Lung microvascular endothelial cell (primary cell): ENCODE measurements at places on chromosomes 3 and 15. TPM values are rescaled to one million over a fixed set of nuclear protein-coding genes. Genes with fewer than 3 reads are reported as not detected.

DNA sequence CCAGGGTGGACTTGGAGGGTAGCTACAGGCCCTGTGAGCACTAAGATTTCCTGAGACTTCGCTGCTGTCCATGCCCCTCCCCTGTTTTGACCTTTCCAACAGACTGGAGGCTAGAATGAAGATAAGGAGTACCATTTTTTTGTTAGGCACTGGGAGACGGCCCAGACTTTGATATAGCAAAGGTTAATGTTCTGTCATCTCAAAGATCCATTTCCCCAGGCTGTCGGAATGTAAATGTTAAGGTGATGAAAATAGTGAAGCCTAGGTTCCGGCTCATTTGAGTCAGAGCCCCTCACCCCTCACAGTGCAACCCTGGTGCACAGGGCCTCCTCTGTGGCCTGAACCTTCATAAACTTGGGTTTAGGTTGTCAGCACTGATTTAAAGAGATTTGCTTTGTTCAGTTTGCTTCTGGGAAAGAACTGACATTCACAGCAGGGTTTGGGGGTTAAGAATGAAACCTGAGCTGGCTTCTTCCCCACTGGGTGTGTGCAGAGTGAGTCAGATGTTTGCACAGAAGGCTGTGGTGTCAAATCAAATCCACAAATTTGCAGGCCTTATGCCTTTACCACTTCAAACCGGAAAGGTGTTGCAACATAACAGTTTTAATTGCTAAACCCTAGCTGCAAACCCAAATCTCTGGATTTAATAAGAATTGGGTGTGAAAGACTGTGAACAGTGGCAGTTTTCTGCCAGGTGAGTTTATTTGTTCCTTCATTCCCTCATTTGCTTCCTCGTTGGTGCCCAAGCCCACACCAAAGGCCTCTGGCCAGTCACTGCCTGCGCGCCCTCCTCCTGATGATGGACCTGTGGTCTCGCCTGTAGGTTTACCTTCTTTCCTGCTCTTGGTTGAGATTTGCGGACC, 20.6 kb upstream of the KCTD6 start:
- peak; percentile 42 for DNase-seq

DNA sequence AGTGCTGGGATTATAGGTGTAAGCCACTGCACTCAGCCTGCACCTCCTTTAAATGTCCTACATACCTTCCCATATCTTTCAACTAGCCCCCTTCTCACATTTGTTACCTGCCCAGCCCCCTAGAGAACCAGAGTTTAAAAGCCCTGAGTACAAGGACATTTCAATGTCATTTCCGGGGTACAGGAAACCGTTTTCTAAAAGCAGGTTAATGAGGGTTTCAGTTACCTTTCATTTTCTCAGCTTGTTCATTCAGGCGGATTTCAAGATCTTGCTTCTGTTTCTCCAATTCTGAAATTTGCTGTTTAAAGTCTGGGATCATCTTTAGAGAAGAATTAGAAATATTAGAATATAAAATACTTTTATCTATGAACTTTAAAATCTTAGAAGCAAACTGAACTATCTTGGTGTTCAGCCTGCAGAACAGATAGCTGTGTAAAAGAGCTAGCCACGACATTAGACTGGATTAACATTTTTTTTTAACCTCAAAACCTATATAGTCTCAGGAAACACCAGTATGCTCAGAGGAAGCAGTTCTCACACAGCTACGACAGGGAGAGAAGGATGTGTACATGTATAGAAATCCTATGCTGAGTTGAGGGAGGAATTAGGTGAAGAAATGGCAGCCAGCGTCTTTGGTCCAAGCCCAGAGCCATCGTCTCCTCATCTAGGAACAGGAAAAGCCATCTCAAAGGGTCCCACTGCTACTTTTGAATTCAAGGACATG, 29.9 kb upstream of the GNB5 start:
- no peak for DNase-seq

- DNase-seq: no peak
Measured at GRCh38 chr3:72175296-72175858, 390.4 kb upstream of the PROK2 start.

GRCh38 chr3:138899351-138899991, 47.5 kb downstream of the FOXL2 start:
- no peak for DNase-seq

DNA sequence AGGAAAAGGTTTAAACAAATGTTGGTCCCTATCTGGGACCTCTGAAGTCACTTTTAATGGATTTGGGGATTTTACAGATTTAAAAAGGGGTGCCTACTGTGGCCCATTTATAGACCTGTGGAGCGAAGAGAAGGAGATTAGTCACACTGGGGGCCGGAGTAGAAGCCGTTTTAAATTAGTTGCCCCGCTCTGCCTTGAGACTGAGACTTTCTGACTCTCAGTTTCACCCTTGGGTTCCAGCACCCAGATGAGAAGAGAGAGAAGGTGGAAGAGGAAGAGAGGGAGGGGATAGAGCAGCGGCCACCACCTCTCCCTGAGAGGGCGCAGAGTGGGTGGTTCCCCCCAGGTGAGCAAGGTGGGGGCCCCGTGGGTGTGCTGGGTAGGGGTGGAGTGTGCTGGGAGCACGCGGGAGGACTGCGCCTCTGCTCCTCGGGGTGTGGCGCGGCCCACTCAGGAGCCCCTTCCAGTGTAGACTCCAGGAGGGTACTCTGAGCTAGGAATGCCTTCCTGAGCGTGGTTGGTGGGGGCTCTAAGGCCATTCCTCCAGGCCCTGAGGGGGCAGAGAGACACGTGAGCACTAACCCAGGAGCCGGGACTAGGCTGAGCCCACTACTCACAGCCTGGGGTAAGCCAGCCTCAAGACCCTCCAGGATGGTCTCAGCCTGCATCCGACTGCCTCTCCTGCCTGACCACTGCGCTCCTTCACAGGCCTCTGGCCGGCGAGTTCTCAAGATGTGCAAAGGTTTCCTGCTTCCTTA, 32.6 kb upstream of the RAB6B start:
- DNase-seq: no peak

GRCh38 chr3:197674741-197675562, 61.8 kb downstream of the RUBCN start:
- no peak for DNase-seq

DNA sequence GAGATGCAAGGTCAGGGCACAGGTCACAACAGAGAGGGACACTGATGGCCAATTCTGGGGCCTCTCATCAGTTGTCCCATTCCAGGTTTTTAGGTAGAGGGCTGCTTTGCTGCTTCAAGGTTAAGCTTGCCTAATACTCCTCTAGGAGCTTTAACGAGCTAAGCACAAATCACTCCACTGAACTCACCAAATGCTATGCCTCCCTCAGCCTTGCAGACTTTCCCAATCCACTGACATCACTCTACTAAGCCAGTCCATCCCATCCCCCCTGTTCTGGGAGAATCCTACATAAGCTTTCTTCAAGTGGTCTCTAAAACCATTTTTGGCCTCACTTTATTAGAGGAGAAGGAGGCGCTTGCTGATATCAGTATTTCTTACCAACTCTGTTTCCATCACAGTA, 24.8 kb upstream of the PDCD6IP start:
- no peak for DNase-seq

DNA sequence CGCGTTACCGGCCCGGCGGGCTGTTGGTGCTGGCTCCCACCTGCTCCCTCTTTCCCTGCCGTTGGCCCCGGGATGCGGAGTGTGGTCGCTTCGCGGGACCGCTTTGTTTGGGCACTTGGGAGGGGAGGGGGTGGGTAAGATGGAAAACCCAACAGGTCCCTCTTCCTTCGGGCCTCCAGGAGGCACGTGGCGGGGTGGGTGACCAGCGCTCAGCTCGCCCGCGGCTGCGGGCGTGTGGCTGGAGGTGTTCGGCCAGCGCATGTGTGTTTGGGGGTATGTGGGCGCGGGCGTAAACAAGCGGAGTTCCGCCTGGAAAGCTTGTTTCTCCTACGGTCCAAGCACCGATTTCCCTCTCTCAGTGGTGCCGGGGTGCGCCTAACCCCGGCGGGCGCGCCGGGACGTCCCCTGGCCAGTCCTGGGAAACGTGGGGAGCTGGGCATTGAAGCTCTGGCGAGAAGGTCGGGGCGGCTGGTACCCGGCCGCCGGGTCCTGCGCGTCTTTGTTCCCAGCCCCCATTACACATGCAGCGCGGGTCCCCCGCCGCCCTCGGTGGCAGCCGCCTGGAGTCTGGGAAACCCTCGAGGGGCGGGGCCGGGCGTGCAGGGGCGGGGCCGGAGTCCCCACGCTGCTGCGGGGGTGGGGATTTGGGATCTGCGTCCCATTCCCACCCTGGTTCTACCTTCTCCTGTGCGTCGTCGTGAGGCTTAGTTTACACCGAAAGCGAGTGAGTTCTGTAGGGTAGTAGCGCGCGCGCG, 1.4 kb downstream of the ACVR2B start:
- DNase-seq: peak; percentile 38

- peak; percentile 67 for DNase-seq
Measured at GRCh38 chr3:194487289-194488054, 670 bp upstream of the ATP13A3 start.

DNA sequence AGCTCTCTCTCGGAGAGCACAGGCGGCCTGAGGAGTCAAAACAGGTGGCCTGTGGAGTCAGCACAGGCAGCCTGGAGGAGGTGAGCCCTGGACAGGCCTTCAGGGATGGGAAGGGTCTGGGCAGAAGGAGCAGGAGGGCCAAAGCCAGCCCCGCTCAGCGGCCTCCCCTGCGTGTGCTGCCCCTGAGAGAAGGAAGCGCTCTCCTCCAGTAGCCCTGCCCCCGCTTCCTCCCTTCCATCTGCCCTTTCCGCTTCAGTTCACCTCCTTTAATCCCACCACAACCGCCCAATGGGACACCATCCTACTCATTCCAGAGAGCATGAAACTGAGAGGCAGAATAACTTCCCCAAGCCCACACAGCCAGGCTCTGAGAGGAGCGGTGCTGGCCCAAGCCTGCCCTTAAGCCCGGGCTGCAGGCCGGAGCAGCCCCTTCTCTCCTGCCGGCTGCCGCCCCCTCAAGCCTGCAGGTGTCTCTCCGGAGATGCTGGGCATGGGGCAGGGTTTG, 3.2 kb upstream of the NR2E3 start:
- no peak for DNase-seq

GRCh38 chr3:22349215-22349851, 598.3 kb upstream of the ZNF385D start:
- no peak for DNase-seq

DNA sequence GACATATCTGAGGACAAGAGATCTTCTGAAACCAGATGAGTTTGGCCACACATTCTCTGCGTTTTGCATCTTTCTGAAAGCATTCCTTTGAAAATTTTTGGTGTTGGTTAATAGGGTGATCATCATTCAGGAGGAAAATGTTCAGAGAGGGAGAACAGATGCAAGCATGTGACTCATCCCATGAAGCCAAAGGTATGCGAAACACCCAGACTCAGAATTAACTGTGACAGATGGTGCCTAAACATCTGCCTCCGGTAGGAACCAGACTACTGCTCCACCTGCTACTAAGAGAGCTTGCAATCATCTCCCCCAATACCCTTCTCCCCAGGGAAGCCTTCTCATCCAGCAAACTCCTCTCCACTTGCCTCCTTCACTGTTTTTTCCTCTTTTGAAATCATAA, 46.2 kb downstream of the TRIM69 start:
- no peak for DNase-seq

GRCh38 chr3:46607603-46608028, 4.7 kb upstream of the FAM240A start:
- no peak for DNase-seq

DNA sequence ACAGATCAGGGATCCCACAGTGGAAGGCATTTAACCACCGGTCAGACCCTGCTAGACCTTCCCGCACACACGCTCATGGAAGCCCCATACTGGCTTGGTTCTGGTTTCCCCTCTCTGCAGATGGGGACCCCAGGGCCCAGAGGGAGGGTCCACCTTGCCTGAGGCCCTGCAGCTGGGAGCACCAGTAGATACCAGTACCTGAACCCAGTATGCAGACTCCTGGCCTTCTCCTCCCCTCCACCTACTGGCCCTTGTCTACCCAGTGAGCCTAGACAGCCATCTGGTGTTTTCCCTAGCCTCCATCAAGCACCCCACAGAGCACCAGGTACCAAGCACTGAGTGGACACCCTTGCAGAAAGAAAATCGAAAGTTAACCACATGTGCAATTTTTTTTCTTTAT, 65.1 kb downstream of the MEGF11 start:
- no peak for DNase-seq

DNA sequence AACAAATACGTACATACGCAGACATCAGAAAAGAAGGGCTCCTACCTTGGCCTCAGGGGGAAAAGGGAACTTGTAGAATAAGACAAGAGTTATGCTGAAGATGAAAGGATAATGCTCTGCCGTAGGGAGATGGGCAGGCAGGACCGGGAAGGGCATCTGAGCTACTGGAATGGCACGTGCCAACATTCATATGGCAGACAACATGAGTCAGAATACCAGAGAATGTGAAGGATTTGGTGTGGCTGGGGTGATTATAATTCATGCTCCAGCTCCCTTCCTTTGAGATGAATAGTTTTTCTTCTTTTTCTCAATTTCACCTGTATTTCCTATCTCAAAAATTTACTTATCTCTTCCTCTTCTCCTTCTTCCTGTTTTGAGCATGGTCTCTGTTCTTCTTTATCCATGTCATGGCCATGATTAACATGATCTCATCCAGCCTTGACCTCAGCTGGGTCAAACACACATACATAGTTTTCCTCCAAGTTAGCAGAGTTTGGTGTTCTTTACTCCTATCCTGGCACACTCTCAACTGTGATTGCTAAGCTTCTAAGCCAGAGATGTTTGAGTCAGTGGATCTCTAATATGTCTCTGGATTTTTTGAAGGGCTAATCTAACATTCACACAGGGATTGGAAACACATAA, 507.0 kb downstream of the FOXP1 start:
- DNase-seq: no peak

DNA sequence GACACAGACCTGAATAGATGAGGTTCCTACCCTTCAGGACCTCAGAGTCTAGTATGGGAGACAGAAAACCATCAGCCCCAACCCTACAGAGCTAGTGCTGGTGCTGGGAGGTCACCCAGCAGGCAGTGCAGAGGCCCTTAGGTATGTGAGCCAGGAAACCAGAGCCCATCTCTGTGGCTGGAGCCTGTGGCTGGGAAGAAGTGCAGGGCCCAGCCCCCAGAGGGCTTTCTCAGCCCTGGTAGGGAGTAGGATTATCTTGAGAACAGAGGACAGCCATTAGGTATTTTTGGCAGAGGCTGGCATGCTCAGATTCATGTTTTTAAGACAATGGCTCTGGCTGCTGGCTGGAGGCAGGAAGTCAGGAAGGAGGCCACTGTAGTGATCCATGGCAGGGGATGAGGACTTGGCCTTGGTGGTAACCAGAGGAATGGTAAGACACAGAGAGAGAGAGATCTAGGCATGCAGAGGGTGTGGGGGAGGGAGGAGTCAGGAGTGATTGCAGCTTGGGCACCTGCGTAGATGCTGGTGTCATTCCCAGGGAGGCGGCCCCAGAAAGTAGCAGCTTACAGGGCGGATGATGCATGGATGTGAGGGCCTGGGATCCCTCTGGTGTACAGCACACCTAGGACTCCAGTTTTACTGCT, 220.9 kb upstream of the EIF1B start:
- DNase-seq: no peak

DNA sequence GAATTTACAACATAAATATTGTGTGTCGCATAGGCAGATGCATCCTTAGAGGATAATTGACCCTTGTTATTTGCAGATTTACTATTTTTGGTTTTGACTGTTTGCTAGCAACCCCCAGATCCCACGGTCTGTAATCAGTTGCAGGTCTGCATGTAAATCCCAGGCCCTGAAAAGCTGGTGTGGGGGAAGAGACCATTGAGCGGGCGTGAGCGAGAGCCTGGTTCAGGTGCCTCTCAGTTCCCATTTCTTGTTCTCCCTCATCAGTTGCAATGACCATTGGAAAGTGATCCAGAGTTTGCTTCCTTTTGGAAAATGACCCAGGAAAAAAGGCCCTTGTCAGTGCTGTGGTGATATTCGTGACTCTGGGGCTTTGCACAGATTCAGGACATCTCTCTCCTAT, 238.9 kb downstream of the UACA start:
- DNase-seq: no peak

The CHRM5 gene
- total RNA-seq: 0.20 and 0.22 TPM in 2 replicates

The CCDC9B gene
- total RNA-seq: 8.9 and 11.1 TPM in 2 replicates

The FAM107A gene
- 0.20 and 2.2 TPM in 2 replicates for total RNA-seq
